CD4-positive, alpha-beta T cell treated with Interleukin-15 for 4 hours (primary cell): ENCODE measurements at places on chromosomes 1 and 21.

- no peak for DNase-seq
Observed at GRCh38 chr21:45406801-45407628, 2.0 kb downstream of the COL18A1 start.

DNA sequence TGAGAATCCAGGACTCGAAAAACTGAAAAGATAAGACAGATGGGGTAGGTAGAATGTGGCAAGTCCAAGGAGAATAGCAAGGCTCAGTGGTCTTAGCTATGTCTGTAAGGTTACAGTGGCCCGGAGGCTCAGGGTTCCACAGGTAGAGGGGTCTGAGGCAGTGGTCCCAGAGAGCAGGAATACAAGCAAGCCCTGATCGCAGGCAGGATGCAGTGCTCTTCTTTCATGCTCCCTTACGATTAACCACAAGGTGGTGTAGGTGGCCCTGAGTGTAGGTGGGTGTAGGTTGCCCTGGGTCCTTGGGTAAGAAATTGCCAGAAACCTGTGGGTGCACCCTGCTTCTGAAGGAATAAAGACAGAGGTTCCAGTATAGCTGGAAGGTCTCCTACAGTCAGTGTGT, 99.1 kb upstream of the RAB3GAP2 start:
- DNase-seq = no peak

DNA sequence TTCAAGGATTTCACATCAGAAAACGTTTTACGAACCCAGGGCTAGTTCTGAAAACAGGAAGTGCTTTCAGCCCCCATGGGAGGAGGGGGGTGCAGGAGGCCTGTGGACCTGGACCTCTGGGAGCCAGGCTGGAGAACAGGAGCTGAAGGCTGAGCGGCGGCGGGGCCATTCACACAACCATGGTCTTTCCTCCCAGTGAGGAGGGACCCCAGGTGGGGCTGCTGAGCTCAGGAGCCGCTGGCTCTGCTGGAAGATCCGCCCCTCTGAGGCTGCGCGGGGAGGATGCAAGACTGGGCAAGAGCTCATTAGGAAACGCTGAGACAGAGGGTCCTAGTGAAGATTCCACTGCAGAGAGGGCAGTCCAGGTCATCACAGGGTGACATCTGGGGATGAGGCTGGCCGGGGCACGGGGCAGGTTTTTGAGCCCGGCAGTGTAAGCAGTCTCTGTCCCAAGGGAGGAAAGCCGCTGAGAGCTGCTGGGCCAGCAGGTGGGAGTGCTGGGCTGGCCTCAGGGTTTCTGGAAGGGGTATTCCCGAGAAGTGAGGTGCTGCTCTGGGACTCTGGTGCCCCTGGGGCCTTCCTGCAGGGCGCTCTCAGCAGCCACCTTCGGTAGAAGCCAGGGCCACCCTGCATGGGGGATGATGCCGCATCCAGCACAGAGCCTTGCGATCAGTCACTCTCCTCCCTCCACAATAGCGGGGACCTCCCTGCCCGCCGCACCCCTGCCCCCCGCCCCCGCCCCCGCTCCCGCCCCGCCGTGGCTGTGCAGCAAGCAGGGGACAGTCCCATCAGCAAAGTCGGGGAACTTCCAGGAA, 7.5 kb downstream of the MX2 start:
- peak; percentile 13 for DNase-seq

GRCh38 chr1:17194615-17195528, 10.1 kb upstream of the PADI1 start:
- DNase-seq = no peak

DNA sequence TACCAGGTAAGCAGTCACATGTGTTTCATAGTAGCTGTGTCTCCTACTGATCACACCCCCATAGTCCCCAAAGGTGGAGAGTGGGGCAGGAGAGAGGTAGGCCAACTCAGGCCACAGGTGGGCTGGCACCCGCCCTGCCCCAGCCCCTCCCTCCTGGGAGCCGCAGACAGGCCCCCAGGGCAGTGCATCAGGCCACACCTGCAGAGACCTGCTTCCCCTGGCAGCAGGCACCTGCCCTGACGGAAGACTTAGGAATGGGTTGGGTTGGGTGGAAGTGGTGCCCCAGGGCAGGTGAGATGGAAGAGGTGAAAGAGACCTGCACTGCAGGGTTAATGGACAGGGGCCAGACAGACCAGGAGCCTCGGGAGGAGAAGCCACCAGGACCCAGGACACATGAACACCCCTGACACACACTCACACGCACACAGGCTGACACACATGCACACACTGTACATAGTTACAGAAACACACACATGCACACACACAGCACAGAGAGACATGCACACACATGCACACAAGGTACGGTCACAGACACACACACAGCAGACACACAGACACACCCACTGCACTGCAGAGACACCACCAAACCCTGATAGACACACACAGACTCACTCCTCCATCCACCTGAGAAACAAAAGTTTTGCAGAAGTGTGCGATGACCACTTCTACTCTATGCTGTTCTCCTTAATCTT, 1.7 kb upstream of the COL18A1 start:
- DNase-seq = no peak

DNA sequence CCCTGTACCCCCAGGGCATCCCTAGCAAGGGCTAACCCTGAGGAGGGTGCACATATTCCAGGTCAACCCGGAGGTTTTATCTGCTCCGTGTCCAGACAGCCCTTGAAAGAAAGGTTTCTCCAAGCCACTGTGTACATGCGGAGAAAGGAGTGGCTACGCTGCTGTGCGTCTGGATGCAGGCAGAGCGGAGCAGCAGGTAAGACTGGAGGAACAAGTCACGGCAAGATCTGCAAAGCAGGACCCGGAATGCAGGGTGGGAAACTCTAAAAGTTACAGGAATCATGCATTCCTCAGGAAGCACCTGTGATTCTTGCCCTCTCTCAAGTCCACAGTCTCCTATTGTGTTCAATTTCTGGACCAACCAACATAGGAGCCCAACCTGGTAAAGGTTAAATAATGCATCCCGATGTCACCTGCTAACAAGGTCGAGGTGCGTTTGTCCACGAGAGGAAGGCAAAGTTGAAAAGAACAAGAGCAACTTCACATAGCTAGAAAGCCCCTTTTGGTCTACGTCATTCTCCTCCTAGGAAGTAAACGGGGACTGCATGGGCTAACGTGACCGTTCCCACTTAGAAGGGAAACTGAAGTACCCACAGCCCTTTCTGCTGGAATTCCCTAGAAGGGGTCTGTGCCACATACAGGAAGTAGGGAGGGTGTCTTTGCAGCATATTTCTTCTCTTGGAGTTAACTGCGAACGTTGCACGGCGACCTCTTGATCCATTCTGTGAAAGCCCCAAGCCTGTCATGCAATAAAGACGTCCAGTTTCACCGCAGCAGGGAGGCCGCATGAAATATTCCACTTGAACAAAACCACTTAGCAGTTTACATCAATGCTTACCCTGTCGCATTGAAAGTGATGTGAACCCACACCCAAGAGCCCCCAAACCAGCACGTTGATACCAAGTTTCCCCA, 5.8 kb downstream of the TIAM1 start:
- no peak for DNase-seq

DNA sequence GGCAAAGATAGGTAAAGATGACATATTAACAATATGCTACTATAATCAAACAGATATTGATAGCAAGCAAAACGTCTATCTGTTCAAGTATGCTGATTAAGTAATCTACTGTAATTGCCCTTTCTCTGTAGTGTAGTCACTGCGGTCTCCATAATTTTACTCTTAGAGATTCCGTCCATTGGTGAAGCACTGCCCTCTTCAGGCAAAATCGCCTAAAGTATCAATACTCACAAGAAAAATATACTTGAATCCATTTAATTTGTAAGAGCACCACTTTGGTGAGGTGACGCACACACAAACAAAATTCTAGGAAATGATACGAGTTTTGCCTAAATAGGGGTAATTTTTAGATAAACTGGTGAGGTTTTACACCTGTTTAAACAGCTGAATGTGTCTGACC, 434.6 kb upstream of the CHRM3 start:
- DNase-seq = no peak

DNA sequence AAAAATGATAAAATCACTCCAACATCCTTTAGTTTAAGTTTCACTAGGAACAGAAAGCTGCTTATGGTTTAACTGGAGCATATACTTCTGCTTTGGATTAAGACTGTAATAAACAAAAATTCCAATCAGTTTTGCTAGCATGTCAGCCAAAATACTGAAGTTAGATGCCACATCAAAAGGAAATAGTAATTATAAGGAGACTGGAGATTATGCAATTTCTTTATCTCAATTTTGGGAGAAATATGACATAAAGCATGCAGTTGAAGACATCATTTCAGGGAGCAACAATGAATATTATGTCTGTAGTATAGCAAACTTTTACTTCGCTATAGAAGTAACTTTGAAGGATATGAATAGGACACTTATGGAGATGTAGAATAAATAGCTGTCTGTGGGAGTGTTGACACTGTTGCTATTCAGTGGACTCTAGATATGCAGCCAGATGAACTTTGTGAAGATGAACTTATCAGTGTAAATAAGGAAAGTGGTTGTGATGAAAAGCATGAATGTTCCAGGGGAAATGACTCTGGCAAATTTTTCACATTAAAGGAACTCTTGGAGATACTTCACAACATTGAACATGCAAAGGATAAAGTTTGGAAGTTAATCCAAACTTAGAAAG, 107.8 kb downstream of the RABGAP1L start:
- DNase-seq = no peak

GRCh38 chr1:121518726-121519041, 333.9 kb downstream of the SRGAP2C start:
- DNase-seq = no peak

DNA sequence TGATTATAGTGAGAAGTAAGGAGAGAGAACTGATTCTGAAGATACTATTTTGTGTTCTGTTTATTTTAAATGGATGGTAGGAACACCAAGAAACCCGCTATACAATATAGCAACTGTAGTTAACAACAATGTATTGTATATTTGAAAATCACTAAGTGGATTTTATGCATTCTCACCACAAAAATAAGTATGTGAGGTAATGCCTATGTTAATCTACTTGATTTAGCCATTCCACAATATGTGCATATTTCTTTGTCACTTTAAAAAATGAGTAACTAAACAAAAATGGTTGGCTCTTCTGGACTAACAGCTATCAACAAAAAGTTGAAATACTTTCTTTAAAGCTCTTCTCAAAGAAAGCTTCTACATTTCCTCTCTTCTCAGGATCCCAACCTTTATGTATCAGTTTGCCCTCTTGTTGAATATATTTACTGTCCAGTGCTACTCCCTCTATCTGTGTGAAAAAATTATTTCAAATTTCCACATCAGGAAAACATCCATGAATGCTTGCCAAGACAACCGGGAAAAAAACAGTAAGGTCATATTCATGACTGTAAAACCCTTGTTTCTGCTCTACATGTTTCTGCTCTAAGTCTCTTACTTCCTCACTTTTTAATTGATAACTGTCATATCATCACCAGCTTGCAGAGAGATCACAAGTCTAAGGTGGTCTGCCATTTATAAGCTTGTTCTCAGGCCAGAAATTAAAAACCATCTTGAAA, 27.0 kb downstream of the CLCA4 start:
- no peak for DNase-seq

- no peak for DNase-seq
Observed at GRCh38 chr1:173451981-173452380, 25.2 kb upstream of the PRDX6 start.
